ENCODE measurements at places on chromosomes 4 and X.
A peak's percentile ranks its signal among the peaks of the same experiment; 100 is the strongest.

GRCh38 chr4:166172619-166173018, 299.6 kb downstream of the TLL1 start:
- no peak for DNase-seq

- no peak for DNase-seq
Measured at GRCh38 chr4:8070736-8071718, 87.6 kb downstream of the ABLIM2 start.

GRCh38 chrX:129523079-129523911, at the start of gene SMARCA1:
Gene SMARCA1, minus strand, starts transcription at chrX:129523490. Its CDS starts 120 bp downstream, at chrX:129523370.
- peak; percentile 53 for DNase-seq

- DNase-seq, result no peak
Measured at GRCh38 chrX:14712096-14712495, 160.8 kb downstream of the FANCB start.
